Hippocampal formation (tissue), 2 donors: ENCODE measurements at places on chromosomes 3 and 15.

DNA sequence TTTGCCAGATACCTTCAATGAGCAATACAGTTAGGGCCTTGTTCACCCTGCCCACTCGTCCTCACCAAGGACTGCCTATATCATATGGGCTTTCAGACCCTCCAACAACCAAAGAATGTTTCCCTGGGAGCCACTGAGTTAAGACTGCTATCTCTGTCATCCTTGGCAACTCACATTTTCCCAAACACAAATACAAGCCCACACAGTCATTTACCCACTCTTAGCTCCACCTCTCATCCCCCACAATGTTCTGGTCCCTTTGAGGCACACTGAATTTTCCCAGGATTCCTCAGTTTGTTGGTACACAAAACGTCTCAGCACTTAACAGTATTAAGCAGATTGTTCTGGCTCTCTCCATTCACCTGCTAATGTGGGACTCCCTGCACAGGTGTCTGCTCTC lies 204.6 kb downstream of the TLE3 start:
- no peak for DNase-seq

DNA sequence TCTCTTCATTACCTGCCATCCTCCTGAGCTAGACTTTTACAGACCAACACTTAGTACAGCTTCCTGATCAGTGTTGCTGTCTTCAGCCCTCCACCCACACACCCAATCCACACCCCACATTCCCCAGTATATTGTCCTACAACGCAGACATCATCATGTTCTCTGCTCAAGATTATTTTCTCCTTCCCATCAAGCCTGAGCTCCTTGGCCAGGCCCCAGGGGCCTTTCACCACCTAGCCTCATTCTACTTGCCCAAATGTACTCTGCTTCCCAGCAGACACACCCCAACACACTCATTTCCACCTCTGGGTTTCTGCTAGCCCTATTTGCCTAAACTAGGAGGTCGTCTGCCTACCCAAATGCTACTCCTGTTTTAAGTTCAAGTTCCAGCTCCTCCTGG lies 37.0 kb downstream of the DAPK2 start:
- no peak for DNase-seq

DNA sequence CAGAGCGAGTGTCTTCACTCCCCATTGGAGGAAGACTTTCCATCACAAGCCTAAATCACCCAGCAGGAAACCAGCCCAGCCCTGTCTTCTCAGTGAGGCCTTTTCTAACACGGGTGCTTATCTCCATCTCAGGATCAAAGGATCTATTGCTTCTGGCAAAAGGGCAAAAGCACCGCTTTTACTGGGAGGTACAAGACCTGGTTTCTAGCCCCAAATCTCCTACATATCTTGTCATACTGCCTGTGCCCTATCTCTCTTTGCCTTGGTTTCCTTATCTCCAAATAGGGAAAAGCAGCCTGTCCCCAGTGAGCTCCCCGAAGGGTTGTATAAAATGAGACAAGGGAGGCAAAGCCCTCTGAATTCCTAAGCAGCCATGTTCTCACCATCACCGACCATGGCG lies 5.2 kb downstream of the GLB1 start:
- DNase-seq: no peak

DNA sequence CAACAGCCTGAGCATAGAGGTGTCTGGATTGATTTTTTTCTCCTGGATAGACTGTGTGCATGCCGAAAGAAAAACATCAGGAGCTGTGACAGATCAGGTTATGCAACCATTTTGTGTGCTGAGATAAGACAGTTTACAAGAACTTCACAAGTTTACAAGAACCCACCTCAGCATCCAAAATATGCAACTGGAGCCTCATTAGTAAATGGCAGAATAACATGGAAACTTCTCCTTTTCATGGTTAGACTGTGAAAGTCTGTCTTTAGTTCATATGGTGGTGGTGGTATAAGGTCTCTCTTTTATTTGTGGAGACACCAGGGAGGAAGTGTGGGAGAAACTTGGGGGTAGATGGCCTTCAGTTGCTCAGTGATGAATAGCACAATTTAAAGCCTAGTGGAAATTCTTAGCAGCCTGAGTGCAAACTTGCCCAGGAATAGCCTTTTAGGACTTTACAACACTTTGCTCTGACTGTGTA lies 3.7 kb upstream of the ZNF609 start:
- DNase-seq: no peak

DNA sequence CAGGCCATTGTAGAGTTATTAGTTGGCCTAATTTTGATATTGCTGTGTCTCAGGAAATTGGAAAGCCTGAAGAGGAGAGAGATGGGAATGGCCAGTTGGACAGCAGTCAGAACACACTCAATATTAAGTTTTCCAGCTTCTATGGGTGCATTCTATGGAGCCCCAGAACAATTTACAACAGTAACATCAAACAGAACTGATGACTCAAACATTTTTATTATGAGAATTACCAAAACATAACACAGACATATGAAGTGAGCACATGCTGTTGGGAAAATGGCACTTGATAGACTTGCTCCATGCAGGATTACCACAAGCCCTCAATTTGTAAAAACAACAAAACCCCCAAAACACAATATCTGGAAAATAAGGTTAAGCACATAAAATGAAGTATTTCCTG lies 104.3 kb downstream of the GADL1 start:
- no peak for DNase-seq

DNA sequence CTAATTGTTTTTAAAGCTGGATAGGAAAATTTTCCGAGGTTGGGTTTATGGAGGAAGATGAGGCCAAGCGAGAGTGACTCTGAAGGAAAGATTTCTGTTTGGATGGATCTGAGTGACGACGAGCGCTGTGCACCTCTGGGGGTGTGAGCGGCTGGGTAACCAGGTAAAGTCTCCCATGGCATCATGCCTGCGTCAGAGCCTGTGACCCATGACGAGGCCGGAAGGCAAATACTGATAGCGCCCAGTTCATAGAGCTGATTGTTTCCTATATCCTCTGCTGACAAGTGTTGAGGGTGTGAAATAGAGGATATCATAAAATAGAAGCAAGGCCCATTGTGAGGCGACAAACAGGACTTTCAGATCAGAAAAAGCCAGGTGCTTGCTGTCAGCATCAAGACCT lies 33.7 kb upstream of the MAGEF1 start:
- DNase-seq: no peak

GRCh38 chr3:129827765-129828164 lies 65.7 kb downstream of the TMCC1 start:
- no peak for DNase-seq

- peak; percentile 27 for DNase-seq
Observed at GRCh38 chr3:169811631-169812331, 889 bp upstream of the LRRIQ4 start.

DNA sequence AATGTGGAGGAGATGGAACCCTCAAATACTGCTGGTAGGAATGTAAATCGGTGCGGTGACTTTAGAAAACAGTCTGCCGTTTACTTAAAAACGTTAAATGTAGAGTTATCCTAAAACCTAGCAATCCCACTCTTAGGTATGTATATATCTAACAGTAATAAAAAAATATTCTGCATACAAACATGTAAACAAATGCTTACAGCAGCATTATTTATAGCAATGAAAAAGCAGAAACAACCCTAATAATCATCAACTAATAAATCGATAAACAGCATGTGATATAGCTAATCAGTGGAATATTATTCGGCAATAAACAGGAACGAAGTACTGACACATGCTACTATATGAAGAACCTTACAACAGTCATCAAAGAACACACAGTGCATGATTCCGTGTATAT lies 144.7 kb downstream of the CNTN3 start:
- no peak for DNase-seq

DNA sequence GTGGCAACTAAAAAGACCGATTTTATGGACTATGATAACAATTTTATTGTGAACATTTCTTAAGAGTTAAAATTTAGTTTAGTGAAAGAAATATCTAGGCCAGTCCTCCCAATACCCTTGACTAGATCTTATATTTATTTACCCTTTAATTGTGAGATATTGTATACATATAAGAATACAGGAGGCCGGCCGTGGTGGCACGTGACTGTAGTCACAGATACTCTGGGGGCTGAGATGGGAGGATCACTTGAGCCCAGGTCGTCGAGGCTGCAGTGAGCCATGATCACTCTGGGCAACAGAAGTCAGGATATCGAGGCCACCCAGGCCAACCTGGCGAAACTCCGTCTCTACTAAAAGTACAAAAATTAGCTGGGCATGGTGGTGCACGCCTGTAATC lies 756 bp upstream of the RMDN3 start:
- DNase-seq: no peak

DNA sequence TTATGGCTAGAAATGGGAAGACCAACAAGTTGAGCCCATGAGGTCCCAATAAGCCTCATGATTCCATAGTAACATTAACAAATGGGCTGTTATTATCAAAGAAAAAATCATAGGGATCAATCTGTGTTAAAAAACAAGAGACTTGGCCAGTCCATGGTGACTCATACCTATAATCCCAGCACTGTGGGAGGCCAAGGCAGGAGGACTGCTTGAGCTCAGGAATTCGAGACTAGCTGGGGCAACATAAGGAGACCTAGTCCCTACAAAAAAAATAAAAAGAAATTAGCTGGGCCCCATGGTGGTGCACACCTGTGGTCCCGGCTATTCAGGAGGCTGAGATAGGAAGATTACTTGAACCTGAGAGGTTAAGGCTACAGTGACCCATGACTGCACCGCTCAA lies 124.8 kb downstream of the DMXL2 start:
- no peak for DNase-seq

- DNase-seq: no peak
Observed at GRCh38 chr15:70186152-70186551, 88.4 kb upstream of the TLE3 start.

DNA sequence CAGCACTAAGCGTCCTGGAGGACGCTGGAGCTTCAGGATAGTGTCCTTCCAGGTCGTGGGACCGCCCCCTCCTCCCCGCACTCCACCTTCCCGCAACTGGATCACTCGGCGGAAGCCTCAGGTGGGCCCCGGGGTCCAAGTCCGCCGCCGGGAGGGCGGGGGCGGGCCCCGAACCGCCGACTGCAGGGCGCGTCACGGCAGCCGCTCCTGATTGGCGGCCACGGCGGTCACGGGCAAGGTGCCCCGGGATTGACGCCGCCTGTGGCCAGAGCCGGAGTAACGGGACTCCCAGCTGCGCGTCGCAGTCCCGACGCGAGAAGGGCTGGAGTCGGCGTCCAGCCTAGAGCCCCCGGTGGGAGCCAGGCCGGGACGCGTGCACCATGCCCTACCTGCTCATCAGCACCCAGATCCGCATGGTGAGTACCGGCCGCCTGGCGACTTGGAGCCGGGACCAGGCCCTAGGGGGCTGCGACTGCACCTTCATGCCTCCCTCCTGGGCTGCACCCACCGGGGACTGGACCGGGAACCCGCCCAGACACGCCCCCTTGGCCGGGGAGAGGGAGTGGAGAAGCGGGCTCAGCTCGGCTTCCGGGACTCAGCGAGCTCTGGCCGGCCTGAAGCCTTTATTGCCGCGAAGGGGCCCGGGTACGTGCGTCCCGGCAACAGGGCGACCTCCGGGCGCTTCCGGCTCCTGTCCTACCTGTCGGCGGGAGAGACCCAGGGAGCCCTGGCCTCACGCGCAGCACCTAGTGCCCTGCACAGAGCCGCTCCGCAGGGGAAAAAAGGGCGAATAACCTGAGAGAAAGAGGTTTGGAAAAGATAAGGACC lies at the start of gene GCHFR:
Gene GCHFR (plus strand): TSS at position 268 of the 828 bp plus-strand sequence. CDS start 113 bp downstream, at position 381.
- DNase-seq: no peak

GRCh38 chr3:78632925-78633553 lies 1134.8 kb downstream of the ROBO1 start:
- DNase-seq: no peak

DNA sequence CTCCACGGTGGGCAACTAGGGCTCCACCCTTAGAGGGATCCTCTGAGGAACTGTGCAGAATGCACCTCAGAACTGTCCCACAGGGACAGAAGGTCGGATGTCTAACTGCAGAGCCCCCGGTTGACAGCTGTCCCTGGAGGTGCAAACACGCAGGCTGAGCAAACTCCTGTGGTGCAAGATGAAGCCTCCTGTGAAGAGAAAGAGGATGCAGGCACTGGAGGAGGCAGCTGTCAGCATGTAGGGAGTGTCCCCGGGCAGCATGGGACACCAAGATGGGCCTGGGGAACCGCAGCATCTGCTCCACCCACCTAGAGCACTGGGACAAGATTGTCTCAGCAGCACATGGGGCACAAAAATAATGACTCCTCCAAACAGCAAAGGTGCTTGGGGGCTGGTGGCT lies 258.9 kb downstream of the ABHD5 start:
- no peak for DNase-seq
